ENCODE measurements at places on chromosomes 5 and 9.

- DNase-seq: no peak
These were observed 643.9 kb upstream of the ZNF608 start for GRCh38 chr5:125390326-125390725.

- DNase-seq: no peak
These were observed 330.6 kb downstream of the ACTL7B start for GRCh38 chr9:108525186-108525585.

DNA sequence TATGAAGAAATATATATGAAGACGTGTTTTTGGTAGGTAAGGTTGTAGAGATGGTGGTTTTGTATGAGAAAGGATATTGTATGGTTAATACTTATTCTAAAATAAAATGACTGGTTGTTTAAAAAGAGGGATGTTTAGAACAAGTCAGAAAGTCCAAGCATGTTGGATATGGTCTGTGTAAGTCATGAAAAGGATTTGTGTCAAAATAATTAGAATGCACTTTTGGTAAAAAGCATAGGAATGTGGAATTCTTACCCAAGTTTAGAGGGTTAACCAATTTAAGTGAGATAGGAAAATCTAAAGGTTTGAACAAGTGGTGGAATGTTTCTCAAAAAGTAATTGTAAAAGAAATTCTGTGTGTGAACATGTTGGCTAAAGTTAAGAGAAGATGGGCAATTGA lies 1556.5 kb upstream of the C9orf72 start:
- no peak for DNase-seq

GRCh38 chr9:8868632-8869031 lies 1069.1 kb upstream of the DMAC1 start:
- no peak for DNase-seq

GRCh38 chr5:170336065-170336464 lies 38.5 kb upstream of the LCP2 start:
- no peak for DNase-seq

DNA sequence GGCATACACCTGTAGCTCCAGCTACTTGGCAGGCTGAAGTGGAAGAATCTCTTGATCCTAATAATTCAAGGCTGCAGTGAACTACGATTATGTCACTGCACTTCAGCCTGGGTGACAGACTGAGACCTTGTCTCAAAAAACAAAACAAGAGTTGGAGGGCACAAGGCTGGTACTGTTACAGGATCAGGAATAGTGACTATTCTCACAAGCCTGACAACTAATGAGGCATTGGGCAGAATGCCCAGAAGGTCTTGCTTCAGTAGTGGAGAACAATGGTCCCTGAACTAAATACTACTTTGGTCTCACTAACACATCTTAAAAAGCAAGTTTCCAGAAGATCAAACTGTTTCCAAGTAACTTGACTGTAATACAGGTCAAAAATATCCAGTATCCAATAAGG lies 182.9 kb upstream of the RFX3 start:
- peak; percentile 72 for DNase-seq

GRCh38 chr5:79395296-79395695 lies 118.6 kb downstream of the HOMER1 start:
- no peak for DNase-seq

DNA sequence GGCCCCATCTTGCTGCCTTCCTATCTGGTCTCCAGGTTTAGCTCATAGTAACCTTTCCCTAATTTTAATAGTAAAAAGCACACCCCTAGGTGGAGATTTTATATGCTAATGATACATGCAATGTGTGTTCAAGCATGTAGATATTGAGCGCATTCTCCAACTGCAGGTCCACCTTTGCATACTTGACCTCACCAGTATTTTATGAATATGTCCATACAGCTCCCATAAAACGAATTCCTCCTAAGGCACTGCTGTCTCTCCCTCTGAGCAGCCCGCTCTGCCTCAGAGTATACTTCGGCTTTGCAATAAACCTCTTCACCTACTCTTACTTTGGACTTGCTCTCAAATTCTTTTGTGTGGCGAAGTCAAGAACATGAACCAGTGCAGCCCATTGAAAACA lies 153.3 kb downstream of the RAB3C start:
- DNase-seq: no peak

- DNase-seq: no peak
These were observed 128.5 kb upstream of the STC2 start for GRCh38 chr5:173456751-173457171.

- DNase-seq: no peak
These were observed 11.3 kb upstream of the ADAMTS12 start for GRCh38 chr5:33903118-33903517.

- DNase-seq: no peak
These were observed 148.8 kb downstream of the IRX2 start for GRCh38 chr5:2602451-2603271.

DNA sequence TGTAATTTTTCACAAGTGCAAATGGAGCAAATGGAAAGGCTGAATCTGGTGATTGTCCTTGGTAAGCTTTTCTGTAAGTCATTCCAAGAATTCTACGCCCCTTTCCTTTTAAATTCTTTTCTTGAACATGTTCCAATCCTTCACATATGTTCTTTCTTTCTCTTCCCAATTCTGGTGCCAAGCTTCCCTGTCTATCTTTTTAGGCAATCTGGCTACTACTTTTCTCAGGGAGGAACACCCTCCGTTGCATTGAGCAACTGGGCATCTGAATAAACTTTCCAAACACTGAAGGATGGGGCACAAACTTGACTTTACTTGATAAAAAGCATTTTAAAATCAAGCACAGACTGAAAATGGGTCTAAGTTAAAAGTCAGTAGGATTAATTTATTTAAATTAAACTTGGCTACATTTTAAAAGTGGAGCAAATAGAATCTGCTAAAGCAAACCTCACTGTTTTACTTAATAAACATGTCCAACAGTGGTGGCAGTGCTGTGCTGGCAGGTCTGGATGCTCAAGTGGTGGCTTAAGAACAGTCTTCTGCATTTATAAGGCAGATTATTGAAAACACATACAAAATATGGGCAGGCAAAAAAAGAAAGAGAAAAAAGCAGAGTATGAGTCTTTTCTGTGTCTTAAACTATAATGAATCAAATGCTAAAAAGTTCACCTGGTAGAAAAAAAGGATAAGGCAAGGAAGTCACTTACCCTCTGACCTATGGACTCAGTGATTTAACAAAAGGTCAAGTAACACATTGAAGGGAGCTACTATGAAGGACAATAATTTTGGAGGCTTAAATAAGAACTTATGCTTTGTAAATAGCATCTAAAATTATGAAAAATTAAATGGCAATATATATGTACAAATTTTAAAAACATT lies 5.4 kb downstream of the ELL2 start:
- no peak for DNase-seq

DNA sequence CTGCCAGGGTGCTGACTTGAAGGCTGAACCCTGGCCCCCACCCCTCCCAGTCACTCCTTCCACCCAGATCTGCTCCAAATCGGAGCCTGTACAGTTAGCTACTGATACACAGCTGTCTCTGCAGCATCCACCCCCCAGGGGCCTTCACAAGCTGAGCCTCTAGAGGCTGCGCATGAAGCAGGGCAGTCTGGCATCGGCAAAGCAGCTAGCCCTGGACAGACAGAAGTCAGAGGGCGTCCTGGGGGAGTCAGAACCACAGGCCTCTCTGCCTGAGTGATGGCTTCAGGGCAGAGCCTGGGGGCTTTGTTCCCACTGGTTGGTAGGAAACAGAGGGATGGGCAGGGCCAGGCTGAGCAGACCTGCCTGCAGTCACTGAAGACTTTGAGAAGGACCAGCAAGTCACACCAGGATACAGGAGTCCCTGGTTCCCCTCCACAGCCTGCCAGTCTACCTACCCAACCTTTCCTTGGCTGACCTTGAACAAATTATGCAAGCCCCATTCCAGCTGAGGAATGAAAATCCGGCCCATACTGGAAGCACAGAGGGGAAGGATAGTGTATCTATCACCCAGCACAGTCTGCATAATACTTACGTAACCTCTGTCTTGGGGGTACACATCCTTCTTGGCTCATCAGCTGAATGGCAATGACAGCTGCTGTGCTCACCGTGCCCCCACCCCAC lies 8.8 kb downstream of the VDAC1 start:
- DNase-seq: no peak

DNA sequence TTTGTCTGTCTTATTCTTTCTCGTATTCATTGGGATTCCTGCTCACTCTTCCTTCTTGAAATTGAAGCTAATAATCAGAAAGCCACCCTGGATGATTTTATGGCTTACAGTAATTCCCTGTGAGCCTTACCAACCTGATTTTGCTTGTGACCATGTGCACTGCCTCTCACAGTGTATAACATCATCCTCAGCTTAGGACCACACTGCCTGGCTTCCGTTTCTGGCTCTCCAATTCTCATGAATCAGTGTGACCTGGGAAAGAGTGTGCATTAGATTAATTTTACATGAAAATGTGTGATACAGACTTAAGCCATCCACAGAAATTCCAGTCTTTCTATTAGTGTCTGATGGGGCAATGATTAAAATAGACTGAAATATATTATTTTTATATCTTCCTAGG lies 126.8 kb upstream of the DMRT1 start:
- no peak for DNase-seq

DNA sequence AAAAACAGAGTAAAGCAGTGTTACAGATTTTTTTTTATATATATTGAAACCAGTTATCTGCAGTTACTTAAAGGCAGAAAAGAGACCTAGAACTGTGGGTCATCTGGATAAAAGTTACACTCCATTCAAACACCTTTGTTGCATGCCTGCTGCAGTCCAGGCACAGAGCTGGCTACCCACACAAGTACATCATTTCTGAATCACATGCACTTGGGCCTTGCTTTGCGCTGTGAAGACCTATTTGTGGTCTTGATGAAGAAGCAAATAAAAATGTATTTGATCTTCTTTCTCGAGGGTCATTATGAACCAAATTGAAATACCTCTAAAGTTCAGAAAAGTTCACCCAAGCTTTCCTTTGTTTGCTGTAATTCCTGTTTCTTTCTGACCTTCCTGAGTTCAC lies 503.0 kb upstream of the ZNF608 start:
- no peak for DNase-seq

DNA sequence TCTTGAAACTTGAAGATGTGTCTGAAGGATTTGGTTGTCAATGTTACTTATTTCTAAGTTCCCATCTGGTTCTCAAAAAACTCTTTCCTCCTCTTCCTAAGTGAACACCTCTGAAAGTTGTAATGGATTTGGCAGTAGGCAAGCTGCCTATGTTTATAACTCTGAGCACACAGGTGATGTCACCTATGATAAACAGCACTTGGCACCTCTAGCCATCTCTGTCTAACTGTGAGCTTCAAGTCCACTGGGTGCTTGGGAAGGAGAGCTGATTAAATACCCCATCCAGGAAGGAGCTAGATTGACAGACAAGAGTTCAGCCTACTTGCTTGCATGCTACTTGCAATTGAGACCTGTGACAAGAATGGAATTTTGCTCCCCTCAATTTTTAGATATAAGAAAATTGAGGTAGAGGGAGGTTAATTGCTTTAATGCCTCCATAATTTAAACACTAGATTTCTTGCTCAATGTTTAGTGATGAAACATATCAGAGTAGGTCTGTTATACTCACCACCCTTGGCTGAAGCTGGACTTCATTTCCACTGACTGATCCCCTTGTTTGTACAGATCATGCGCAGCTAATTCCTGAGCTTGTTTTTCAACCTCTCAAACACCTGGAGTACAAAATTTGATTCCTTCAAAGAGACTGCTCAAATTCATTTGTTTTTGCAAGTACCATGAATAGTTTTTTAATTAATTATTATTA lies 49.9 kb downstream of the PDE4D start:
- no peak for DNase-seq

DNA sequence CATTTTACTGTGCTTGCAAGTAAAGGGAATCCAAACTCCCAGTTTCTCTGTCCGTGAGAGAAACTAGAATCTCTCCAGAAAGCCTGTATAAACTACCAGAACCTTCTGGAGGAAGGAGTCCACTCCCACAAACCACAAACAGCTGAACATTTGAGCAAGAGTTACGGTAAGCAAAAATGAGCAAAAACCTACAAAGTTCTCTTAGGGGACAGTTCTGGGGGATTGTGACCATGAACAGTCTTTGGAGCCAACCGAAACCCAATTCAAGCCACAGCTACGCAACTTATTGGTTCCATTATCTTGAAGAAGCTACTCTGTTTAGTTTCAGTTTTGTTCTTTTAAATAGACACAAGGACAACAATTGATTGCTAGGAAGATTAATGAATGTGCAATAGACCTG lies 330.6 kb downstream of the ASTN2 start:
- DNase-seq: no peak

DNA sequence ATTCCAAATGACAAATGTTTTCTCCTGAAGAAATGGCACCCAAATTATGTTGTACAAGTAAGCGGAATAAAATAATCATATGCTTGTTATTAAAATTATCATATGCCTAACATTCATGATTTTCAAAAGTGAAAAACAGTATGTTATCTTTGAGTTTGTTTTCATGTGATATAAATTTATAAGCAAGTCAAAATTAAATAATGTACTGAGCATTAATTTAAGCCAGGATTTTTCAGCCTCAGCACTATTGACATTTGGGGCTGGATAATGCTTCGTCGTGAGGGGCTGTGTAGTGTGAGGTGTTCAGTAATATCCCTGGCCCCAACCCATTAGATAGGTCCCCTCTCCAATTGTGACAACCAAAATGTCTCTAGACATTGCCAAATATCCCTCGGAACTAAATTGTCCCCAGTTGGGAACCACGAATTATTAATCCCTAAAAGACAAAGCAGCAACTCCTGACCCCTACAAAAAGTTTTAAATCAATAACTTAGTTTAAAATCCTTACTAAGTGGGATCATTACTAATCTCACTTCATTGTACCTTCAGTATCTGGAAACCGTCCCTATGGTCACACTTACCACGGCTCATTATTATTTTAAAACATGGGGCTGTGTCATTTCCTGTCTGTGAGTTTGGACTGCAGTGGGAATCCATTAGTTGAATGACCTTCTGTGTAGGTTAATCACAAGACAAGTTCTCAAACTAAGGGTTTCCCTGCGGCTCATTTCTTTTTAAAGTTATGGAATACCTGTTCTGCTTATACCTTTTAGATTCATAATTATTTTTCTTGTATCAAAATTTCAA lies 1.3 kb upstream of the NNT start:
- DNase-seq: no peak

GRCh38 chr5:178673801-178674295 lies 47.0 kb upstream of the CLK4 start:
- DNase-seq: no peak

- DNase-seq: no peak
These were observed 67.1 kb upstream of the PPP2R2B start for GRCh38 chr5:146945617-146946084.

DNA sequence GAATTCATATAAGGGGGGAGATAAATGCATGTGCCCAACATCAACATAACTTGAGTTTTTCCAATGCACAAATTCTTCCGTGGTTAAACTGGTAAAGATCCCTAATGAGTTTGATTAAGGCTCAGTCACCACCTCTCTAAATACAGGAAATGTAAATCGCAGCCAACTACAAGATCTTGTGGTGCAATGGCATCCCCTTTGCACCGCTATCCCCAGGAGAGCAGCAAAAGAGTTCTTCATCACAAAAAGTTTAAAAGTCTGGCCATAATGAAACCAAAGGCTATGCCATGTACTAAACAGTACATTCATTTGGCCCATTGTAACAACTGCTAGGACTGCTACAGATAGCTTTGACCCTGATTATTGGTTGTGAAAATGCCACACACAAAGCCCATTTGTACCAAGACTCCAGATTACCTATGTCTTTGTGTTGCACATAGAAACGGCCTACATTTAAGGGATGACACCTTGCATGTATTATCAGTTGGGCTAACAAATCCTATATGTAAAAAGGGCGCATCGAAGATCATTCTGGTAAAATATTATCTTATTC lies 44.5 kb downstream of the ZNF608 start:
- no peak for DNase-seq

All from NCI-H2171 (cell line).